GM04504 (cell line): ENCODE measurements at places on chromosomes 2 and 18.

- DNase-seq: no peak
These were observed 158.8 kb upstream of the SLC39A10 start for GRCh38 chr2:195498176-195498575.

DNA sequence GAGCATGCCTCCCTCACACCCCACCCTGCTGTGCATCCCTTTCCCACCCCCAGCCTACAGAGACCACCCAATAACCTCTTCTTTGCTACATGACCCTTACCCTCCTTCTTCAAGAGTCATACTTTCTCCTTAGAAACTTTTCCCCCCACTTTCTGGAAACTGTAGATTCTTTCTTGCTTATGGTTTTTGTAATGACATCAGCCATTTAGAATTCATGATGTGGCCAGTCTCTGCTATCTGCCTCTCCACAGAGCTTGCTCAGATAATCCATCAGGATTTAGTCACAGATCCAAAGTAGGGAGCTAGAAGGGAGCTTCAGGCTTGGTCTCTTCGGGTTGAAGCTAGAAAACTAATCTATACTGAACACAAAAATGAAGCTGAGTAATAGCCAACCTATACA is 36.5 kb downstream of the GALM start:
- peak; percentile 60 for DNase-seq

- DNase-seq: no peak
These were observed 27.4 kb upstream of the CNNM3 start for GRCh38 chr2:96788442-96789244.

DNA sequence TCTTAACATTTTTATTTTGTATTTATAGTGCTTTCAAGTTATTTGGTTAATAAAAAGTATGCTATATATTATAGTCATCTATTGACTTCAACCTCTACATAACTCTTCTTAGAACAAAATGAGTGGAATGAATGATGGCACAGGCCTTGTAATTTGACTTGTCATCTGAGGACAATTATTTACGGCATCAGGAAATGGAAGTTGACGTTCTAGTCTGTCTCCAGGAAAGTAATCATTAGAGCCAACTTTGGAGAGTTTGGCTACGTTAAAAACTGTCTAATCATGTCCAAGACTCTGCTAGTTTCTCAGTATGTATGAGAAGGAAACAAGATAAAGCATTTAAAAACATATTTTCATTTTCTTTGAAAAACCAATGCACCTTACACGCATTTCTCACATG is 353.6 kb downstream of the ARHGAP15 start:
- no peak for DNase-seq

GRCh38 chr2:229282758-229283546 is 11.9 kb upstream of the PID1 start:
- DNase-seq: peak; percentile 81

DNA sequence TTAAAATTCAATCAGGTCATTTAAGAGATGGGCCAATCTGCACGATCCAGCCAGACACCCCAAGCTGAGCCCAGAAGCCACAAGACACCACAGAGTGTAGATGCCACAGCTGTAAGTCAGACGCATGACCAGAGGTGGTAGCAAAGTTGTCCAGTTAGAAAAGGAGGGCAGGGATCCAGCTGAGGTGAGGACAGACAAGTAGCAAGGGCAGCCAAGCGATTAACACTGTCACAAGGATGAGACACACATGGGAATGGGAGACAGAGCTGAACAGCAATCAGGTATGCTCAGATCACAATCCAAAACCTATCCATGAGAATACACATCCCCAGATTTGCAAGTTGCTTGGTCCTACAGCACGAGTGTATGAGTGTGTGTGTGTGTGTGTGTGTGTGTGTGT is 143.4 kb upstream of the STK17B start:
- no peak for DNase-seq

DNA sequence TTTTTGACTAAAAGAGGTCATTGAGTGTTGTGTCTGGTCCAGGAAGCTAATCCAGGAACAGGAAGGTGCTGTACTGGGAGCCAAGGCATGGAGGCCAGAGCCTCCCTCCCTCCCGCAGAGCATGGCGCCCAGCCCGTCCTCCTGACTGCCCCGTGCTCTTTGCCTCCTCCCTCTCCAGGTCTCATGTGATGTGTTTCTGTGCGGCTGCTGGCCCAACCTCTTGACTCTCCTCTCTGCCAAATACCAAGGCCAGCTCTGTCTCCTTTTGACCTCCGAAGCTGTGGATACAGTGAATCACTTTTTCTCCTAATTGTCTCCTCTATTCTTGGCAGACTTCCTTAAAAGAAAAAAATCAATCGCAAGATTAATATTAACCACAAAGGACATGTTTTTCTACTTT is 284.1 kb downstream of the PHLPP1 start:
- no peak for DNase-seq
